Umbilical cord (tissue), 2 donors: ENCODE measurements at places on chromosomes 12 and 14. TPM values are rescaled to one million over a fixed set of nuclear protein-coding genes. Genes with fewer than 3 reads are reported as not detected.

Gene PROX2
- total RNA-seq = 0.72 TPM

Gene CD163L1
- total RNA-seq = 24.8 TPM

Gene PTPRO
- total RNA-seq = 20.2 TPM

Gene DIO2
- total RNA-seq = 4.8 TPM

Gene PTCSC3
- total RNA-seq = not detected

Gene KLHL33
- total RNA-seq = 6.3 TPM

Gene TRIM9
- total RNA-seq = 30.8 TPM

Gene SERPINA1
- total RNA-seq = 15.6 TPM

Gene TMCC3
- total RNA-seq = 11.6 TPM

Gene GCH1
- total RNA-seq = 7.9 TPM

Gene SDR9C7
- total RNA-seq = not detected

Gene CYP27B1
- total RNA-seq = not detected

Gene PPP2R5E
- 29.9 TPM for total RNA-seq

Gene CATSPERB
- 5.1 TPM for total RNA-seq

DNA sequence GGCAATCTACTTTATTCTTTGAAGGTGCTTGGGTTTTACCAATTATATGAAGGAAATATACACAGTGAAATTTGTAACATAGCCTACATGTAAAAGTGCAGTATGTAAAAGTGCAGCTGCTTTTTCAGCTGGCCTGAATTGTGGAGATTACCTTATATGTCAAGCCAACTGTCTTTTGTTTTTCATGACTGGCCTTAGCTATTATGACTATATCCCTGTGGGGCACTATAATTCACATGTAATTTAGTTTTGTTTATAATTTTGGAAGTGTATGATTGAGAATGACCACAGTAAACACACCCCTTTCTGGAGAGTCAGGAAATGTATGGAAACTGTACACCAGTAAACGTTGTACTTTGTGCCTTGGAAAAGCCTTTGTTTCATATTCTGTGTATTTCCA is 435.0 kb upstream of the STXBP6 start:
- DNase-seq = no peak

DNA sequence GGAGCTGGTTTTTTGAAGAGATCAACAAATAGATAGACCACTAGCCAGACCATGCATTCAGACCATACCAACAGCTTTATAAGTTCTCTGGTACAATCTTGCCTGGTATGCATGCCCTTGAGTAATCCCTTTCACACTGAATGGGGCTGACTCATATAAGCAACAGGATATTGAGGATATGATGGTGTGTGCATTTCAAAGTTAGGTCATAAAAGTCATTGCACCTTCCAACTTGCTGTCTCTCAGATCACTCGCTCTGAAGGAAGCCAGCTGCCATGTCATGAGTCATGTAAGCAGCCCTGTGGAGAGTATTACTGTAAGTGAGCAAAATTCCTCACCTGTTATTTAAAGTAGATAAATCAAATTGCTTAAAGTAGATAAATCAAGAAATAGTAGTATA is 45.0 kb upstream of the OR6J1 start:
- DNase-seq = peak; percentile 30

DNA sequence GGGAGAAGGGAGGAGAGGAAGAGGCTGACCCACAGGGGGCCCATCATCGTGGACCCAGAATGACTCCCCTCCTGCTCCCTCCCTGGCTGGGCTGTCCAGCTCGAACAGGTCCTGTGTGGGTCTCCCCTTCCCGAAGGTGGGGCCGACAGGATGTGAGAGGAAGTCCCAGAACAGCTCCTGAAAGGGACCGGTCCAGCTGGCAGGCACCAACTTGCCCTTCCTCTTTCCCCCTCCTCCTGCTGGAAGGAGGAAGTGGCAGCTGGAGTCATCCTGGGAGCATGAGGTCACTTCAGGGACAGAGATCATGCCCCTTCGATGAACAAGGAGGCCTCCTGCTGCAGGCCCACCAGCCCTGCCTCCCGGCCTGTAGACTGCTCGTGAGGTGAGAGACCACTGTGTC is 35.0 kb upstream of the BEGAIN start:
- DNase-seq = no peak

DNA sequence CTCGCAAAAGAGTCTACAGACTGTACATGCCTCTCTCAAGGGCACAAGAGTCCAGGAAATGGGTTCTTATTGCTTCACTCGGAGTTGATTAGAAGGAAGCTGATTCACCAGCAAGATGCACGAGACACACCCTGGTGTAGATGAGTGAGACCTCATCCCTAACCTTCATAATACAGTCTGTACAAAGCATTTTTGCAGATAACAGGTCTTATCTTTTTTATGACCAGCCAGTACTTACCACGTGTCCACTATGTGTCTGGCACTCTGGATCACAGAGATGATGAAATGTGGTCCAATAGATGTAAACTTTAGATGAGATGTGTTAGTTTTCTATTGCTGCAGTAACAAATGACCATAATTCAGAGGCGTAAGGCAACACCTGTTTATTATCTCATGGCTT is 53.4 kb upstream of the PWP1 start:
- DNase-seq = no peak

DNA sequence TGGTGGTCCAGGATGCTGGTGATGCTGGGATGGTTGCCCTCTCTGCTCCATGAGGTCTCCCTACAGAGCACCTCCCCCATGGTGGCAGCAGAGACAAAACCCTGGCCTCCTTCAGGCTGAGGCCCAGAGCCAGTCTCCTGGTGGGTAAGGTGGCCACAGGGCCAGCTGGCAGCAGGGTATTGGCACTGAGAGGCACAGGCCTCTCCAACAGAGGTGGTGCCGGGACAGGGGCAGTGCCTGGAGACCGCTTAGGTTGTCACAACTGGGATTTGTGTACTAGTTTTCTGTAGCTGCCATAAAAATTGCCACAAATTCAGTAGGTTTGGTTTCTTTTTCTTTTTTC is 6.1 kb upstream of the MTA1 start:
- no peak for DNase-seq

- peak; percentile 14 for DNase-seq
Measured at GRCh38 chr14:26597071-26597588, 703 bp downstream of the NOVA1 start.

DNA sequence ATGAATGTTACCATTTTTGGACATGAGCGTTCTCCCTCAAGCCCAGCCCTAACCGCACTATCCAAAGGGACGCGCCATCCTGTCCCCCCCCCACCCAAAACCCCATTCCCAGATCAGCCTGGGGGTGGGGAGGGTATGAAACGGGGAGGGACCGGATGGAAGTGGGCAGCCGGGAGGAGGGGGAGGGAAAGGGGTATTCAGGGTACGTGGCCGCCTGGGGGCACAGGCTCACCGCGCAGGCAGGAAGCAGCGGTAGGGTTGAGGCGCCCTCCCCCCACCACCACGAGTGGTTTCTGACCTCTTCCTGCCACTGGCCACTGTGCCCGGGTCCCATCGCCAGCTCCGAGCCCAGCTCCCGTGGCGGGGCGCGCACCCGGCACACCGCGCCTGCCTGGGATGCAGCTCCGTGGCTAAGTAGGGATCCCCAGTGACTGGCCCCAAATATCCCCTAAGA is 1.4 kb downstream of the ACTN1 start:
- peak; percentile 92 for DNase-seq

DNA sequence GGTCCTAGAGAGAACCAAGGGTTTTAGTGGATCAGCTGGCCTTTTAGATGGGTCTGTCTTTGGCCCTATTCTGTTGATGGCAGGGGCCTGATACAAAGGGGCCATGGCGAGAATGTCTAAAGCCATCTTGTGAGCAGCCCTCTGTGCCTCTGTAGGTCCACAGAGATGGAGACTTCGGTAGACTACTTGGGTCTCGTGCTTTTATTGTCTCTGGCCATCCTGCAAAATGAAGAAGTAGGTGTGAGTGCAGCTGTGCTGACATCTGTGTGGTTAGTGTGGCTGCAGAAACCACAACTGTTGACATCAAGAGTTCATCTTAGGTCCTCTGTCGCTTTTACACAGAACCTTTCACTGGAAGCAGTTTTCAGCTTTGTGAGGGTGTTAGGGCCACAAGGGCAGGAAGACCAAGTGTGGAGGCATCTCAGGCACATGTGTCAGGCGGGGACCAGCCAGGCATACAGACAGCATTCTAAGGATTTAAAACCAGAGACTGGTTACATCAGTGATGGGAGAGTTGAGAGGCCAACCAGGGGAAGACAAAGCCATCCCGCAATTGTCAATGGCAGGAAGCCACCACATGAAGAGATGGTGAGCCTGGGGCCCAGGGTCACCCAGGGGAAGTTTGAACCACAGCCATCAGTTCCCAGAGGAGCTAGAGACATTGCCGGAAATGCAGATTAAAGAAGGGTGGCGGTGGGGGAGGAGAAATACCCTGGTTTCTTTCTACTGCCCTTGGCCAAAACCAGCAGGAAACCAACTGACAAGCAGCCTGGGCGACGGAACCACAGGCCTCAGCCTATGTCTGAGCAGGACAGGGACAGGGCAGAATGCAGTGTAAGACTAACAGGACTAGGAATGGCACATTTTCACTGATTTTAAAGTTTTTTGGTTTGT is 13.0 kb upstream of the TPCN1 start:
- peak; percentile 37 for DNase-seq

GRCh38 chr14:74569806-74570591 is 42.0 kb downstream of the LTBP2 start:
- DNase-seq = peak; percentile 76

GRCh38 chr12:108816652-108817335 is 40.6 kb downstream of the SSH1 start:
- no peak for DNase-seq

- DNase-seq = no peak
Measured at GRCh38 chr14:77903221-77903620, 103.3 kb downstream of the ADCK1 start.

GRCh38 chr14:31411218-31411727 is 9.1 kb downstream of the HEATR5A start:
- DNase-seq = peak; percentile 52

GRCh38 chr12:102735104-102735503 is 181.9 kb downstream of the PAH start:
- no peak for DNase-seq

- DNase-seq = no peak
Measured at GRCh38 chr14:57746563-57746962, 119.3 kb downstream of the SLC35F4 start.

- DNase-seq = no peak
Measured at GRCh38 chr14:106346084-106346483, 819.7 kb downstream of the TMEM121 start.

DNA sequence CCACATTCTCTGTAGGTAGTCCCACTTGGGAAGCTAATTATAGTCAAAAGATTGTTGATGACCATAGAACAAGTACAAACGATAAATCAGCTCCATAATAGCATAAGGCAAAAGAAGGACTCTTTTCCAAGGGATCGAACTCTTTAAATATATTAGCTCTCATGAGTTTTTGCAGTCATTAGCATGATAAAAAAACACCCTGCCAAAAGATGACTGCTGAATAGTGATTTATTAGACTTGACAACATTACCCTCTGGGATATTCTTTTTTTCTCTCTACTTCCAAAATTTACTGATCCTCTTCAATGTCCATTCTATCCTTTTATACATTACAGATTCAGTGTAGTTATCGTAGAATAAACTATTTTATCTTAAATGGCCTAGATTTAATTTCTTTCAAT is 14.2 kb downstream of the EPYC start:
- DNase-seq = no peak

DNA sequence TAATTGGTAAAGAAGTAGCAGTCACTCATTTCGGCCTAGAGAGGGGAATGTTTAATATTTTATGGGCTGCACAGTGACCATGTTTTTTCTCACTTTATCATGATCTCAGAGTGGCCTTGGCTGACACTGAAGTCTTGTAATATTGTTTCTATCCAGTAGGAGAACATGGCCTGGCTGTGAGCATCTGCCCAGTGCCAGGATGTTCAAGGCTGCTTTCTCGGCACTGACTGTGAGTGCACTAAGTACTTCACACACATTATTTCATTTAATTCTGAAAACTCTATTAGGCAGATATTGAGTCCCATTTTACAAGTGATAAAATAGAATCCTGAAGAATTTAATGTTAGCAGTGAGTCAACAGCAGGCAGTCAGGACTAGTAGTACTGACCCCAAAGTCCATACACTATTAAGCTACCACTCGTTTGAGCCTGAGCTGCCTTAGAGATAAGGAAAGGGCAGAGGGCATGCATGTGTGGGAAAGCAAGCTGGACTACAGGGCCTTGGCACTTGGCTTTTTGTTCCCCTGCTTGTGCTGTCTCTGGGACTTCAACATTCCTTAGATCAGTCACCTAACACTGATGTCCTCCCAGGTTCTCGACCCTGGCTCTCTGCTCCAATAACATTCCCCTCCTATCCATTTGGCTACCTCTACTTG is 42.2 kb upstream of the APPL2 start:
- DNase-seq = peak; percentile 20

- no peak for DNase-seq
Measured at GRCh38 chr12:38056701-38057689, 259.6 kb upstream of the ALG10B start.

GRCh38 chr14:99345472-99345871 is 73.5 kb upstream of the BCL11B start:
- no peak for DNase-seq

- peak; percentile 83 for DNase-seq
Measured at GRCh38 chr12:132593938-132594358, 16.4 kb downstream of the LRCOL1 start.

DNA sequence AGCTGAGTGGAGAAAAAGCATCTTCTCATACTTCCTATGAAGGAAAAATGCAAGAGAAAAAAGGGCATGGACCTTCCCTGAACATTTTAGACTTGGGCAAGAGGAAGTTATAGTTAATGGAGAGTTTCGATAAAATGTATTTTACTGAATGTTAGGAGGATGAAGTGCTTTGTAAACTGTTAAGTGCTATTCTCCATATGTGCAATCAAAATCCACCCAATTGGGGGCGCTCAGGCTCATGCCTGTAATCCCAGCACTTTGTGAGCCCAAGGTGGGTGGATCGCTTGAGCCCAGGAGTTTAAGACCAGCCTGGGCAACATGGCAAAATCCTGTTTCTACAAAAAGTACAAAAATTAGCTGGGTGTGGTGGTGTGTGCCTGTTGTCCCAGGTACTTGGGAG is 1.9 kb upstream of the CNPY2 start:
- no peak for DNase-seq

GRCh38 chr14:105469456-105470349 is 4.9 kb upstream of the CRIP2 start:
- DNase-seq = peak; percentile 19

DNA sequence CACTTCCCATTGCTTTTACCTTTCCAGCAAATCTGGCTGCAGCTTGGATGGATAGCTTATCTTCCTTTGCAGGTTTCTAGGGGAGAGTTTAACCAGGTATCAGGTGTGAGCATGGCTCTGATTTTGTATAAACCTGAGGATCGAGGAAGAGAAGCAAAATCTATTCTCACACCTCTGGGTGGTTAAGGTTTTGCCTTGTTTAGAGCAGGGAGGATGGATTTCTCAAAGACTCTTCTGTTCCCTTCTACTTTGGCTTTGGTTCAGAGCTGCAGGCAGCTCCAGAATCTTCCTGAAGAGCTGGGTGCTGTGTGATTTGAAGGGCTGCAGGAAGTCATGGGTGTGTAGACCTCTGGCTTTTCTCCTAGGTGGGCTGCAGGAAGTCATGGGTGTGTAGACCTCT is 1.7 kb downstream of the JDP2 start:
- no peak for DNase-seq

- no peak for DNase-seq
Measured at GRCh38 chr14:103687712-103688111, 27.5 kb downstream of the XRCC3 start.

GRCh38 chr12:113351089-113351488 is 7.3 kb upstream of the PLBD2 start:
- no peak for DNase-seq

GRCh38 chr14:85853996-85854526 is 324.1 kb downstream of the FLRT2 start:
- no peak for DNase-seq

- DNase-seq = peak; percentile 60
Measured at GRCh38 chr14:44914849-44915248, 46.9 kb downstream of the KLHL28 start.

- peak; percentile 39 for DNase-seq
Measured at GRCh38 chr14:50350975-50351374, 38.9 kb downstream of the DMAC2L start.
